Fibroblast of skin of left biceps (primary cell): ENCODE measurements at places on chromosomes 1 and 21.

DNA sequence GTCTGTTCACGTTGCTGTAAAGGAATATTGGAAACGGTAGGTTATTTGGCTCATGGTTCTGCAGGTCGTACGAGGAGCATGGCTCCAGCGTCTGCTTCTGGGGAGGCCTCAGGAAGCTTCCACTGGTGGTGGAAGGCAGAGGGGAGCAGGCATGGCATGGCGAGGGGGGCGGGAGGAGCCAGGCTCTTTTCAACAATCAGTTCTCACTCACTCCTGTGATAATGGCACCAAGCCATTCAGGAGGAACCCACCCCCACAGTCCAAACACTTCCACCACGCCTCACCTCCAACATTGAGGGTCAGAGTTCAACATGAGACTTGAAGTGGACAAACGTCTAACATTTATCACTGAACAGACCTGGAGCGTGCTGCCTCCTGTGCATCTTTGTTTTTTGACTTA, 141.2 kb downstream of the PGBD5 start:
- DNase-seq, result no peak

- no peak for DNase-seq
Observed at GRCh38 chr1:4612991-4613390, 41.4 kb upstream of the AJAP1 start.

DNA sequence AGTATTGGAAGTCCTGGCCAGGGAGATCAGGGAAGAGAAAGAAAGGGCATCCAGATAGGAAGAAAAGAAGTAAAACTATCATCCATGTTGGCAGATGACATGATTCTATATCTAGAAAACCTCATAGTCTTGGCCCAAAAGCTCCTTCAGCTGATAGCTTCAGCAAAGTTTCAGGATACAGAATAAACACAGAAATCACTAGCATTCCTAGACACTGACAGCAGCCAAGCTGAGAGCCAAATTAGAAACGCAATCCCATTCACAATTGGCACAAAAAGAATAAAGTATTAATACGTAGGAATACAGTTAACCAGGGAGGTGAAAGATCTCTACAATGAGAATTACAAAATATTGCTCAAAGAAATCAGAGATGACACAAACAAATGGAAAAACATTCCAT, 44.6 kb downstream of the ZFYVE9 start:
- DNase-seq, result no peak

DNA sequence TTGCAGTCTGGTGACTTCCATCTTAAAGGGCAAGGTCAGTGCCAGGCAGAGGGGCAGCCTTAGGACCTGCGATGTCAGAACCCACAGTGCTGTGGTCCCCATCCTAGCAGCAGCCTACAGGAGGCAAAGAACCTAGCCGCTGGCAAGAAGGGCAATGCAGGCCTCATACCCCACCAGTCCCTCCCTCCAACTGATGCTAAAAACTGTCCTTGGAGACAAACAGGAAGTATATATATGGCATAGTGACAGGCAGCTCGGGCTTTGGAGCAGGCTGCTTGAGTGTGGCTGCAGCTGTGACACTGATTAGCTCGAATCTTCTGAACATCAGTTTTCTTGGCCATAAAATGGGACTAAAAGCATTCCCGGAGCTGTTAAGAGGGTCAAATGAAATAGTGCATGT, 156.0 kb upstream of the VAMP3 start:
- DNase-seq, result no peak
